ENCODE measurements at places on chromosomes 3 and 15. TPM values are rescaled to one million over a fixed set of nuclear protein-coding genes. Genes with fewer than 3 reads are reported as not detected.

DNA sequence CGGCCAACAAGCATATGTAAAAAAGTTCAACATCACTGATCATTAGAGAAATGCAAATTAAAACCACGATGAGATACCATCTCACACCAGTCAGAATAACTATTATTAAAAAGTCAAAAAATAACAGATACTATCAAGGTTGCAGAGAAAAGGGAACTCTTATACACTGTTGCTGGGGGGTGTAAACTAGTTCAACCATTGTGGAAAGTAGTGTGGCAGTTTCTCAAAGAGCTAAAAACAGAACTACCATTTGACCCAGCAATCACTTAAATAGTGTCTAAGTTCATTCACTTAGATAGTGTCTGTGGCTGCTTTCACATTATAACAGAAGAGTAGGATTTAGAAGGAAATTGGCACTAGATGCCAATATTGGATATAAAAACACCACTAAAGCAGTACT lies 49.7 kb downstream of the CGGBP1 start:
- no peak for DNase-seq

DNA sequence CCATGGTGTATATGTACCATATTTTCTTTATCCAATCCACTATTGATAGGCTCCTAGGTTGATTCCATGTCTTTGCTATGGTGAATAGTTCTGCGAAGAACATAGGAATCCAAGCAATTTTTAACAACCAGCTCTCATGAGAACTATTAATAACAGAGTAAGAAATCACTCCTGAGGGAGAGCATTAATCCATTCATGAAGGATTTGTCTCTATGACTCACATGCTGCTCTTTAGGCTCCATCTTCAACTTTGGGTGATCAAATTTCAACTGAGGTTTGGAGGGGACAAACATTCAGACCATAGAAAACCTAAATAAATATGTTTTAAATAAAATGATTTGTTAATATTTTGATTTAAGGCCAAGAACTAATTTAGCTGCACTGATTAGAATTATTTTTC lies 147.4 kb downstream of the NSUN3 start:
- DNase-seq = no peak

GRCh38 chr3:124903896-124904834 lies 17.0 kb upstream of the ITGB5 start:
- no peak for DNase-seq

Gene OR5K2
- total RNA-seq = not detected
